ENCODE measurements at places on chromosomes 7 and 10. TPM values are rescaled to one million over a fixed set of nuclear protein-coding genes. Genes with fewer than 3 reads are reported as not detected.

Gene TRIM50
- 0.71 TPM for total RNA-seq

- DNase-seq, result no peak
Measured at GRCh38 chr10:128230401-128230800, 104.2 kb upstream of the MKI67 start.

GRCh38 chr7:142668495-142668894 lies 80.8 kb upstream of the PRSS1 start:
- no peak for DNase-seq

DNA sequence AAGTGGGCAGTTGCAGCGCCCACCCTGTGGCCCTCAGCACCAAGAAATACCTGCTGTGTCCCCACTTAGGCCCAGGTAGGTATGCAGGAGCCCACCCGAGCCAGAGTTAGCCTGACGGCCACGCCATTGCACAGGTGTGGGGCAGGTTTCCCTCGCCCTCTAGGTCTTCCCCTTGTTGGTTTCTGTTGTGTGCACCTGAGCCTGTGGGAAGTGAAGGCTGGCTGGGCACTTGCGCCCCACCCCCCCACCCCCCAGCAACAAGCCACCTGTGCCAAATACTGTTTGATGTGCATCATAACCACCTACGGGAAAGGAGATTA lies at the start of gene CCDC201:
TSS of gene CCDC201 (minus strand) at position 48 of the 320 bp plus-strand sequence. CDS start 75 bp downstream, outside the sequence.
- no peak for DNase-seq

Gene SLC18A3
- 0.16 TPM for total RNA-seq

Gene LIPK
- not detected for total RNA-seq

DNA sequence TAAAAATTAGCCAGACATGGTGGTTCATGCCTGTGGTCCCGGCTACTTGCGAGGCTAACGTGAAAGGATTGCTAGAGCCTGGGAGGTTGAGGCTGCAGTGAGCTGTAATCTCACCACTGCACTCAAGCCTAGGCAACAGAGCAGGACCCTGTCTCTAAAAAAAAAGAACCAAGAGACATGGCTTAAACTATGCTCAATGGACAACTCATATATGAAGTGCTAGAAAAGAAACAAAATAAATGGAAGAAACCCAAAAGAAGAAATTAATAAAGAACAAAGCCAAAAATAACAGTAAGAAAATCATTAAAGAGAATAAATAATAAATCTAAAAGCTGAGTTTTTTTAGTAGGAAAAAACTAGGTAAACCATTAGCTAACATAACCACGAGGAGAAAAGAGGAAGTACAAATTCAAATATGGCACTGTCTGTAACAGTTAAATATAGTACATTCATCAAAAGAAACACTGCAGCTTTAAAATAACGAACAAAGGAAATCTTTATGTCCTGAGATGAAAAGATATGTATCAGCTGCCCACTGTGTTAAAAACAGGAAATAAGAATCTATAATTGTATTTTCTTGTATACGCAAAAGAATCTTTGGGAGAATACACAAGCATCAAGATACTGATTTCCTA lies 48.7 kb downstream of the UPF2 start:
- DNase-seq, result no peak

DNA sequence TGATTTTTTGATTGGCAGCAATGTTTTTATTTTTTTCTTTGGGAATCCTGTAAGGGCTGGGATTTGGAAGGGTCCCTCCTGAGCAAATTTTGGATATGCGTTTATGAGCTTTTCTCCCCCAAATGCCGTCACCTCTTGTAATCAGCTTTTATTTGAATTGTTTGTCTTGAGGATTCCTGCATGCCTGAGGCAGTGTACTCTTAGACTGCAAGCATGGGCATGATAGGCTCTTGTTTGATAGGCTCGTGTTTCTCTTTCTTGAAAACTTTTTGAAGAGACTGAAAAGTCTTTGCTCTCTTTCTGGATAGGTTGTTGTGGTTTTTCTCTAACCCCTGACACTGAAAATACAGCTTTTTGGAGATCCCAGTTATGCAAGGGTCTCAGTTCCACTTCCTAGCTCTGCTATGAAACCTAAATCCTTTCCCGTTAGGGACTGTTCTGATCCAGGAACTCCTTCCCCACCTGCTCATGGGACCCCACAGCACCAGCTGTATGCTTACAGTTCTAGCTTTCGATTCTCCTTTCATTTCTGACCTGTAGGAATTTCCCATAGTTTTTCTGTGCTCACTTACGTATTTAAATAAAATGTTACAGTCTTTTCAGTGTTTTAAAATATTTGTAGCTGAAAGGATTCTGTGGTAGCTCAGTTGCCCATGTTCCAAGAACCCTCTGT lies 17.2 kb downstream of the TSPAN13 start:
- DNase-seq, result no peak

Gene GLUD1
- total RNA-seq, result 135 TPM

GRCh38 chr10:85657476-85658113 lies 709.0 kb downstream of the GRID1 start:
- DNase-seq, result no peak

GRCh38 chr7:50358779-50359178 lies 54.3 kb downstream of the IKZF1 start:
- DNase-seq, result no peak

Gene EEPD1
- total RNA-seq, result 18.1 TPM

Gene GRK5
- total RNA-seq, result 19.8 TPM

Gene MYO3A
- 0.33 TPM for total RNA-seq

Gene GDF2
- total RNA-seq, result not detected

GRCh38 chr7:19674266-19674960 lies 34.4 kb downstream of the POLR1F start:
- DNase-seq, result no peak

GRCh38 chr10:43137717-43138020 lies 576 bp upstream of the CSGALNACT2 start:
- no peak for DNase-seq

DNA sequence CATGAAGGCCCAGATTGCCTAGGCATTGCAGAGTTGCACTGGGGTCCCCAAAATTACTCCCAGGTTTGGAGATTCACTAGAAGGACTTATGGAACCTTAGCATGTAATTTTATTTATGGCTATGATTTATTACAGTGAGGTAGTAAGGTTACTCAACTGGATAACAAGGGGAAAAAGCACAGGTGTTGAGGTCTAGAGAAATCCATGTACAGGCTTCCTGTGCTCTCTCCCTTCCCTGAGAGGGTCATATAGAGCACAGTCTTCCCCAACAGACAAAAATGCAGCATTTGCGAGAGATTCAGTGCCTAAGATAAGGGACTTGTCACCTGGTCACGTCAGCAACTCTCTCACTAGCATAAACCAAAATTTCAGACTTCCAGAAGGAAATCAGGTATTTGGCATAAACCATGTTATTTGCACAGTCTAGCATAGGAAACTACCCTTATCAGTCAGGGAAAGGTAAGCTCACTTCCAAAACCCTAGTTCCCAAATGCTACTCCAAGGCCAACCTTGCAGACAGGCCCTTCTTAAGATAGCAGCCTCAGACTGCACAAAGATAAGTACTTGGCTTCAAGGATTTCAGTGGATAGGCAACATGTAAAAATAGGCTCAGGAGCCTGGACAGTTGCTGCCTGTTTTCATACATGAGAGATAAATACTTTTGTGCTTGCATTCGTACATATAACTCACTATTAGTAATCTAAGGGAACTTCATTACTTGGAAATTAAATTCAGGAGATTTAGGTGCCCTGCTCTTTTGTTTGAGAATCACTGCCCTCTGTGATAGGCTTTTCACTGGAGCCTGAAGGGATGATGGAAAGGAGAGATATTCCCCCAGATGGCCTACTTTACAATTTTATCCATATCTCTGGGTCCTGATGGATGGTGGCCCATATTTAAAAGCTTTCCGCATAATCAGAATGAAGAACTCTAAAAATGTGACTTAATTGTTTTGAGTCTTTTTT lies 378.4 kb upstream of the LRGUK start:
- no peak for DNase-seq

DNA sequence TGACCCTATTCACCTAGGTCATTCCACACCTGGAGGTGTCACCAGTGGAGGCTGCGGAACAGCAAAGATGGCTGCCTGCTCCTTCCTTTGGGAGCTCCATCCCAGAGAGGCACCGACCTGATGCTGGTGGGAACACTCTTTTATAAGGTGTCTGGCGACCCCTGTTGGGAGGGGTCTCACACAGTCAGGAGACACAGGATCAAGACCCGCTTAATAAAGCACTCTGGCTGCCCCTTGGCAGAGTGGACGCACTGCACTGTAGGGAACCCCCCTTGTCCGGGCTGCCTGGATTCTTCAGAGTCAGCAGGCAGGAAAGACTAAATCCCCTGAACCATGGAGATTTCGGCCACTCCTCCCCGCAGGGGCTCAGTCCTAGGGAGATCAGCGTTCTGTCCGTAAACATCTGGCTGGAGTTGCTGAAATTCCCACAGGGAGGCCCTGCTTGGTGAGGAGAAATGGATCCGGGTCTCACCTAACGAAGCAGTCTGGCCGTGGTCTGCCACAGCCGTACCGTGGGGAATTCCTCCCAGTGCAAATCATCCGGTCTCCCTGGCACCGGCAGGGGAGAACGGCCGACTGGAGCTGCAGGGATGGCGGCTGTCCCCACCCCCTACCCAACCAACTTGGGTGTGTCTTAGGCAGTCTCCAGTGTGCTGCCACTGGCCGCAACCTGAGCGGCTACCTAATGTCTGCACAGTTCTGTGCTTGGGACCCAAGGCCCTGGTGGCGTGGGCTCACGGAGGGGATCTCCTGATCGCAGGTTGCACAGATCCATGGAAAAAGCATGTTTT lies 66.1 kb downstream of the LSMEM1 start:
- DNase-seq, result no peak

DNA sequence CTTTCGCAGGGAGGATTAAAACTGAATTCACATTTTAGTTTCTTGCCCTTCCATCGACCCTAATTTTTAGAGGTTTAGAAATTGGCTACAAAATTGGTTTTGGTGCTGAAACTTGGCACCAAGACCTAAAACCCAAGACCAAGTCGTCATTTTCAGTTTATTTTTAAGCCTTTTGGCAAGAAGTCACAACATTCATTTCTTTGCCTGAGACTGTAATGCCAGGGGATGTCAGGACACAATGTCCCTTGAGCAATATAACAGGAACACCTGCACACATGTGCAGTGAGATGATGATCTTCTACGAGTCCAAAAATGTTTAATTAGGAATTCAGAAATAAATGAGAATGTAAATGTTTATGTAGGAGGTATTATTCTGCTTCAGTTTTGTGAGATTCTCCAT lies 335.4 kb upstream of the ANKRD30A start:
- no peak for DNase-seq

DNA sequence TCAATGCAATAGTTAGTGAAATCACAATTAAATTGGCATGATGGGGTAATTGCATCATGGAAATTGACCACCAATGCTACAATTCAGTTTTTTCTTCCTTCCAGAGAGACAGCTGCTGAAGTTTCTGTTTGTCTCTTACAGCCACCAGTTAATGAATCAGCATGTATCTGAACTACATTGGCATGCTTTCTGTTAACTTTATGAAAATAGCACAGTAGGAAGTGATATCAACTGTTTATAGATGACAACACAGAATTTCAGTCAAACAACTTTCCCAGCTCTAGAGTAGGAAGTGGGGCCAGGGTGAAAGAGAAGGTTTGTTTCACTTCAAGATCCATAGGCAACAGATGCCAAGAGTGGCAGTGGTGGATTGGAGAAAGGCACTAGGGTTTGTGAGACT lies 339.6 kb upstream of the VWC2 start:
- DNase-seq, result no peak

Gene HECW1
- total RNA-seq, result 0.33 TPM

Gene SPDYE1
- total RNA-seq, result not detected

- DNase-seq, result no peak
Measured at GRCh38 chr7:28717445-28718054, 240.6 kb downstream of the TRIL start.

Gene ACTL6B
- total RNA-seq, result not detected

DNA sequence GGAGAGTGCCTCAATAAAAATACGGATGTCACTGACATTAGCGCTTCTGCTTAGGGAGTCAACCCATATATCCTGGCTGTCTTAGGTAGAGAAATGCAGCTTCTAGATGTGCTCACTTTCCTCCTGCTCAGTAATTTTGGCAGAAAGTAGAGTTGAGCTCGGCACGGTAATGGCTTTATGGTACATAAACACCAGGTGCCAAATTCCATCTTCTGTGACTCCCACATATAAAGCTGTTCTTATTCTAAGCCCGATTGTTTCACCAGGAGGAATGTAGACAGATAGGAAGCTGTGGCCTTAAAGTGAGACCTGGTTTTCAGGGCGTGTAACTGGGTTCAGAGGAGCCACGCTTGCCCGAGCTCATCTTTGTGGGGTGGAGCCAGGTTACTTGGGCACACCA lies 143.7 kb downstream of the CREB5 start:
- DNase-seq, result no peak

DNA sequence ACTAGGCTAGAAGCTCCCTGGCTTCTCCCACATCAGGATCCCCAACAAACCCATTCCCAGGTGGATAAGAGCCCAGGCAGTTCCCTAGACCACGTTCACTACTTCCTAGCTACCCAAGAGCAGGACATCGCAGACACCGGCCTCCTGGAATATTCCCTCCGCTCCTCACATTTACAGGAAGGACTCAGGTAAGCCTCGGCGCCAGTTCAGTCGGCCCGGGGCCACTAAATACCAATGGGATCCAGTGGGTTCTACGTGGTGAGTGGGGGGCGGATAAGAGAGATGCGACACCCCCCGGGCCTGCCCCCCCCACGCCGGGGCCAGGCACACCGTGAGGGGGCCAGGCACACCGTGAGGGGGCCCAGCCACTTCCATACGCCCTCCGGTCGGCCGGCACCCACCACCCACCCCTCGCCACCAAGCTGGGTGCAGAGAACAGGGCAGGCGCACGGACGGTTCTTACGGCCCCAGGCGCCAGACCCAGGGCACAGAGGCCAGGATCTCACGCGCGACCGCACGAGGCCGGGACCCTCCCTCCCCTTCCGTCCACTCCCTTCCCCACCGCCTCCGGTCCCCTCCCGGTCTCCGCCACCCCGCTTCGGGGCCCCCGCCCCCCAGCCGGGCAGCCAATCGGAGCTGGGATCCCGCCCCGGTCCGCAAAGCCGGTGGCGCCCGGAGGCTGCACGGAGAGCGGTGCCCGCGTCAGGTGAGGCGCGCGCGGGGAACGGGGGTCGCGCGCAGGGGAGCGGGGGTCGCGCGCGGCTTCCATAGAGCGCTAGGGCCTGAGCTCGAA lies at the start of gene BLVRA:
TSS of gene BLVRA (plus strand) at position 652 of the 793 bp plus-strand sequence. CDS start 12,479 bp downstream, outside the sequence.
- peak; percentile 85 for DNase-seq

DNA sequence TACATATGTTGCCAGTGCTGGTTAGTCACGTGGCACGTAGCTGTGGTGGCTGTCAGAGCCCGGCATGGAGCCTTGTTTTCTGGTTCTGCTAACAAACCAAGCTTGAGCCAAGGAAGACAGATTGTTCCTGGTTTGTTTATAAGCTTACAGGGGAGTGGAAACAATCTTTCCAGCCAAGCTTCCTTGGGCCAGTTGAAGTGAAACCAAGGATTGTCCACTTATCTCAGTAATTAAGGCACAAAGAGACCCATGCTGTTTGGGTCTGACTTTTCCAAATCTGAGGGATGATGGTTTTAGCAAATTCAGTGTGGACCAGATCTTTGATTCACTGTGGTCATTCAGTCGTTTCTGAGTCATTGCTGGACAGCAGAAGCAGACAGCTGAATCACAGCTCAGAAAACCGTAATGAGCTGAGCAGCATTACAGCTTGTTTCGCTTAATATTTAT lies 297.3 kb upstream of the COBL start:
- DNase-seq, result peak; percentile 67
